ENCODE measurements at places on chromosomes 13 and 19.

DNA sequence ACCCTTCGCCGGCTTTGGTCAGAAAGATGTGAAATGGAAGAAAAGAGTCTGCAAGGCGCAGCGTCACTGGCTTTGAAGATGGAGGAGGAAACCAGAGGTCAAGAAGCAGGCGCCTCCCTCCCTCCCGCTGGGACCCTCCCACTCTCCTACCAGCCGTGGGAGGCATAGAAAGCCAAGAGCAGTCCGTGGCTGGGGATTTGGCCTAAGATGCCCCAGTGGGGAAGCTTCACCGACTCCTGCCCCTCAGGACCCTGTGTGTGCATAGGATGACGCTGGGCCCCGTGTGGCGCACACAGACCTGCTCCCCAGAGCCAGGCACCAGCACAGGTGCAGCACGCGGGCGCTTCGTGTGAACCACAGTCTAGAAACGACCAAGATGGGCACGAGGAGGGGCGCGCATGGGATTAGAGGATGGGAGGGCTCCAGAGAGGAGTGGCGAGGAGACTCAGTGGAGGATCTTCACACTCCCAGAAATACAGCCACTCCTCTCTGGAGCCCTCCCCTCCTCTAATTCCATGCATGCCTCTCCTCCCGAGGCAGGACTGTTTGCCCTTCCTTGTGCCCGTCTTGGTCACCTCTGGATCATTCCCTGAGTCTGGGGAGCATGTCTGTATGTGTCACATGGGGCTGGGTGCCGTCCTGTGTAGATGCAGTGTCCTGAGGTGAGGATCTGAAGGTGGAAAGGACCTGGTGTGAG, 194.3 kb downstream of the TEX29 start:
- no peak for DNase-seq

DNA sequence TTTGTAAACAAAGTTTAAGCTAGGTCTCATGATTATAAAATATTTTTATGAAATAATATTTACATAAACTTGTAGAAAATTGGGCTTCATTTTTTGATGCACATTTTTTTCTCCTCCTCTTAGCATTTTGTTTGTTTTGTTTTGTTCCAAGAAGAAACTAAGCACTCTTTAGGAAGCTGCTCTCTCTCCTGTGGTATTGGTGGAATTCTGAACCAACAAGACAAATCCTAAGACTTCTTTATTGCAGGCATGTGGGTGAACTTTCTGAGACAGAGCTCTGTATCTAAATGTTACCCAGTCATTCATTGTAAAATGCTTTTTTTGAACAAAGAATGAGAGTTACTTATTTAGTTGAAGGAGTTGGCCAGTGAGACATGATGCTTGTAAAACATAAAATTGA, 39.3 kb downstream of the LMO7 start:
- no peak for DNase-seq

- DNase-seq: no peak
Measured at GRCh38 chr19:46906221-46906620, 45.4 kb downstream of the ARHGAP35 start.

DNA sequence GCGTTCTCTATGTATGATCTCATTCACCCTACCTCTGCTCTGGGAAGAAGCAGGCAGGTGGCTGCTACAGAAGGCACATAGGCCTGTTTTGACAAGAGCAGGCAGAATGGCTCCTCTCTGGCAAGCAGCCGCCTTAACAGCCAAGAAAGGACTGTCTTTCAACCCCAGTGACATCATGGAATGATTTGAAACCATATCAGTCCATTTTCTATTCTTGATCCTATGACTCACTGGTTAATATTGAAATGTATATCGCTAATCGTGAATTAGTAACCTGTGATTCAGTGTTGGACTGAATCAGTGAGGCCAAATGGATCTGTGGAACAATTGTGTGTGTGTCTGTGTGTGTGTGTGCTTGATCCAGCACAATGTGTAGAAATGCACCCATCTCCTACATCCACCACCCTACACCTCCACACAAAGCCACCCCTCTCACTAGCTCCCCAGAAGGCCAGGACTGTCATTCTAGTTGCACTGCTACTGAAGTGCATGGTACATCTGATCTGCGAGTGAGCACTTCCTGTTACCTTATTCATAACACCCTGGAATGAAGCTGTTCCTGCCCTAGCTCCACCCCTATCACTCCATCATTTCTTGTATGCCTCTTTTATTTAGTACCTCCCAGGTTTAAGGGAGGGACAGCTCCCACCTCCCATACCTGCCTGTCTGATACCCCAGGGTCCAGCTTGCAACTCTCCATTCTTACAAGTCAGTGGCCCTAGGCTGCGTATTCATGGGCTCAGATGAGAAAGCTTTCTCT, 460.0 kb downstream of the FOXO1 start:
- peak; percentile 45 for DNase-seq

DNA sequence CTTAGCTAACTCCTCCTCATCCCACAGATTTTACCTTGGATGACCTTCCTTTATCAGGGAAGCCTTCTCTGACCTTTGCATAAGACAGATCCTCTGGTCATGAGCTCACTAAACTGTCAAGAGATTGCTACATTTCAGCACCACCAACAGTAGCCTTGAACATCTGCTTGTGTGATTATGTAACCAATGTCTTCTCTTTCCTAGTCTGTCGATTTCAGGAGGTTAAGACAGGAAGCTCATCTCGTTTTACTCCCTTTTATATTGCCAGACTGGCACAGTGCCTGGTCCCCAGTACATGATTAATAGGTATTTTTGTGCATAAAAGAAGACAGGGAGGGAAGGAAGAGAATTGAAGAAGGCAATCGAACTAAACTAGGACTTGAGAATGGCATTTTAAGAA, 1697.7 kb downstream of the EFNB2 start:
- peak; percentile 80 for DNase-seq

DNA sequence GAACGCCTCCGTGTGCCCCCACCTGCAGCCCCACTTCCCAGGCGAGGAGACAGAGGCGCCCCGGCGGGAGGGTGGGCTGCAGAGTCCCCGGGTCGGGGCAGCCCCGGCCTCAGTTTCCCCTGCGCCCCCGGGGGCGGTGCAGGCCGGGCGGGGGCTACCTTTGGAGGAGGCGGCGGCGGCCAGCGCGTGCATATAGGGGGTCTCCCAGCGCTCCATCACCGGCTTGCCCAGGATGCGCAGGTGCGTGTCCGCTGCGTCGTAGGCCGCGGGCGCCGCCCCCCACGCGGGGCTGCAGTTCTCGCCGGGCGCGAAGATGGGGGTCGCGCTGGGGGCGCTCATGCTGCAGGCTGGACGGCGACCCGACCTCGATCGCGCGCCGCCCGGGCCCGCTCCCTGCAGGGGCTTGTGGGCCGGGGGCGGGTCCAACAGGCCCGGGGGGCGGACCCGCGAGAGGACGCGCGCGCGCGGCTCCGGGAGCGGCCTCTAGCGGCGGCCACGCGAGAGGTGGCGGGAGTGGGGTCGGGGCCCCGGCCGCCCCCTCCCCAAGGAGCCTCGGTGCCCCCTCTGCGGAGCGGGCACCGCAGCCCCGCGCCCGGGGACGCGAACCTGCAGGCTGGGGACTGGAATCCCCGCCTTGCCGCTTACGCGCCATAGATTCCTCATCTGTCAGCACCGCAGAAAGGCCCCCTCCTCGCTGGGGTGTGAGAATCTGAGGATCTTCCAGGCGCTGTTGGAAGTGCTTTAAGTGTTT, at the start of gene GAMT:
TSS of gene GAMT (minus strand) at position 405 of the 751 bp plus-strand sequence. CDS start at position 339, 66 bp downstream.
- peak; percentile 20 for DNase-seq

- DNase-seq: no peak
Measured at GRCh38 chr13:113975416-113975815, 1.5 kb upstream of the C13orf46 start.

DNA sequence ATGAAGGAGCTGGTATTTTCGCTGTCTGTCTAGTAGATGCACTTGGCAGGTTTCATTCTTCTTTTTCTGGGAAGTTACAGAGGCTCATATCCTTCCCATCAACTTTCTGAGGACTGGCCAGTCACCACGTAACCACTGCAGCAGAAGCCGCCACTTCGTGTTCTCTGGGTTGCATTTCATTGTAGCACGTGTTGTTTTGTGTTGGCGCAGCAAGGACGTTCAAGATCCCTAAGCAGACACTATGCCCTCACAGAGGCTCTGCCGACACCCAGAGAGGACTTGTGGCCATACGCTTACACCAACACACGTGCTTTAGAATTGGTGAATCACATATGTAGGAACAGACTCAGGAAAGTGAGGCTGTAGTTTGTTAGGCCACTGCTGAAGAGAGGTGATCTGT, 42.2 kb upstream of the TEX29 start:
- no peak for DNase-seq

- DNase-seq: no peak
Measured at GRCh38 chr19:51501594-51502263, at the start of gene SIGLEC12. Gene SIGLEC12 (minus strand): TSS chr19:51501800. CDS start chr19:51501733, 67 bp downstream.

- DNase-seq: peak; percentile 78
Measured at GRCh38 chr19:36488846-36489117, 579 bp downstream of the ZNF566 start.

DNA sequence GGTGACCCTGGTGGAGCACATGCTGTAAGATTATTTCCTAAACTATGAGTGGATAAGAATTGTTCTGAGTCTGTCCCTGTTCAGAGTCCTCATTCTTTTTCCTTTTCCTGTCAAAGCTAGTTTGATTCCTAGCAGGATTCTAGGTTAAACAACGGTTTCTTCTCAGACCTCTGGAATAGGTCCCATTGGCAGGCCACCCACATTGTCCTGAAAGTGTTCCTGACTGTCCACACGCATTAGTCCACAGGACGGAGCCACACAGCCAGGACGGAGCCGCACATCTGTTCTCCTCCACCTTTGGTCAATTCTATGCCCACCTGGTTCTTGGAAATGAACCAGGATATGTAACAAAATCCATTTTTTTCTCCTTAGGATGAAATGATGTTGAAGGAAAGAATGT, 46.1 kb downstream of the ANKRD10 start:
- no peak for DNase-seq

- no peak for DNase-seq
Measured at GRCh38 chr13:108963846-108964600, 334.6 kb downstream of the MYO16 start.

GRCh38 chr13:89514534-89515312, 1832.8 kb upstream of the MIR17HG start:
- DNase-seq: no peak

- no peak for DNase-seq
Measured at GRCh38 chr19:53989600-53990533, 1.6 kb upstream of the CACNG6 start.

- no peak for DNase-seq
Measured at GRCh38 chr13:63438951-63439350, 2023.3 kb upstream of the PCDH20 start.

- no peak for DNase-seq
Measured at GRCh38 chr13:43368003-43368402, 344.6 kb downstream of the DNAJC15 start.

DNA sequence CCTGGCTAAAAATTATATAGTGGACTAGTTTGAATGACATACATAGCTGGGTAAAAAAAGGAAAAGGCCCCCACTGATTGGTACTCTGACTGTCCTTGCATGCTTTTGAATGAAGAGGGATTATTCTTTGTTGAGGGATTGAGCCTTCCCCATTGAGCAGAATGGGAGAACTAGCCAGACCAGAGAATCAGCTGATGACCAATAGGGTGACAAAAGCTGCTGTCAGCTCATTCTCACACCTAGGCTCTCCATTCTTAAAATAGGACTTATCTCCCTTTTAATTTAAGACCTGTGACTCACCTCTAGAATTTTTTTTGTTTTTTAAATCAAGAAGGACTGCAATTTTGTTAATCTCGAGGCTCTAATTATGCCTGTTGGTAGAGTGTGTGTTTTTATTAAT, 79.3 kb downstream of the CRYL1 start:
- DNase-seq: no peak

- no peak for DNase-seq
Measured at GRCh38 chr19:48686088-48686487, 9.7 kb upstream of the FUT2 start.

GRCh38 chr13:46575818-46576221, 22.9 kb downstream of the LRCH1 start:
- DNase-seq: no peak

DNA sequence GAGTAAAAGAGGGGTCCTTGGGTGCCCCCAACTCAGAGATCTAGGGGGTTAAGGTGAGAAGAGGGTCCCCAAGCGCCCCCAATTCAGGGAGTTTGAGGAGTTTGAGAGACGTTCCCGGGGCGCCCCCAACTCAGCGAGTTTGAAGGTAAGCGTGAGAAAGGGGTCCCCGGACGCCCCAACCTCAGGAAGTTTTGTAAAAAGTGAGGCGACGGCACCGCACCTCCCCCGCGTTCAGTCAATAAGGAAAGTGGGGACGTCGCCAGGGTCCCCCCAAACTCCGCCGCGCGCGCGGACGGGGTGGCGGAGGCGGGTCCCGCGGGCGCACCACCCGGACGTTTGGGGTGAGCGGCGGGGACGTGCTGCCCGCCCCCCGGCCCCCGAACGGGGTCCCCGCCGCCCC, 353 bp downstream of the RFX2 start:
- no peak for DNase-seq

- DNase-seq: no peak
Measured at GRCh38 chr19:51977346-51977745, 9.3 kb downstream of the ZNF350 start.

DNA sequence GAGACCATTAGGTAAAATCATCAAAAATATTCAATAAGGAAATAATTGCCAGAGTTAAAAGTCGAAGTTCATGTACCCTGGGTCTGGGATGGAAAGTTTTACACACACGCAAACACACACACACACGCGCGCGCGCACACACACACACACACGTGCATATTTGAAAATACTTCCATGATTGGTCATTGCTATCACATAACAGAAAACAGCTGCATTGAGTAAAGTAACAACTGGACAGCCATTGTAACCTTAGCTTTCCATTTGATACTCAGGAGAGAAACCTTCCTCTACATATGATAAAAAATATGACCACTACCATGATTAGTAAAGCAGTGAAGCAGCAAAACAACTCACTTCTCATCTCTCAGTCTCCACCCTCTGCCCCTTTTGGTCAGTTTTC, 490.0 kb upstream of the SGCG start:
- DNase-seq: no peak

DNA sequence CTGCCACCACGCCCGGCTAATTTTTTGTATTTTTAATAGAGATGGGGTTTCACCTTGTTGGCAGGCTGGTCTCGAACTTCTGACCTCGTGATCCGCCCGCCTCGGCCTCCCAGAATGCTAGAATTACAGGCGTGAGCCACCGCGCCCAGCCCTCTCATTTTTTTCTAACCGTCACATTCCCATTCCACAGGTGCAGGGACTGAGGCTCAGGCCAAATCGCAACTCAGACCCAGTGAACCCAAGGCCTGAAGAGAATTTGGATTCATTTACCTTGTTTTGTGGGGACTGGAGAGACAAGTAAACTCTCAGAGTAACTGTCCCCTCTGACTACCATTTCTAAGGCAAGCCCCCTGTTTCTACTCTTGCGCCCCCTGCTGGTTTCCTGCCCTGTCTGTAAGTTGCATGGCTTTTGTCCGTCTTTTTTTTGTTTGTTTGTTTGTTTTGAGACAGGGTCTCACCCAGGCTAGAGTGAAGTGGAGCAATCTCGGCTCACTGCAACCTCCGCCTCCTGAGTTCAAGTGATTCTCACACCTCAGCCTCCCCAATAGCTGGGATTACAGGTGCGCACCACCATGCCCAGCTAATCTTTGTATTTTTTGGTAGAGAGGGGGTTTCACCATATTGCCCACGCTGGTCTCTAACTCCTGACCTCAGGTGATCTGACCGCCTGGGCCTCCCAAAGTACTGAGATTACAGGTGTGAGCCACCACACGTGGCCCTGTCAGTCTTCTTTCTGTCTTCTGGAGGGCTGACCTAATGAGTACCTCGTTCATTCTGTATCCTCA, 2.3 kb upstream of the STRN4 start:
- DNase-seq: peak; percentile 23
